ENCODE measurements at places on chromosomes 5 and 9.

DNA sequence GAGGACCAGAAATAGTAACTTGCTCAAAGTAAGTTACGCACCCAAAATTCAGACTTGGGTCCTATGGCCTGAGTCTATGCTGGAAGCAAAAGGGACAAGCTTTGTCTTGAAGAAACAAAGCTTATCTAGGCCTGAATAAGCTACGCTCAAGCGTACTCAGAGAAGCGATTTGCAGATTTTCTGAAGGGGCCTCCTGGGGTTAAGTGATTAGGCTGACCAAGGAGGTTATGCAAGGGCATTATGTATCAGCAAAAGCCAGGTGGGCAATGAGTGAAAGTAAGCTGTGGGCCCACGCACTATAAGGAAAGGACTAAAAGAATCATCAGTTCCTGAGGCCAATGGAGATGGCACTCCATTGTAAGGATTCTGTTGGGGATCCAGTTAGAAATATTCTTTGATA, 122.1 kb downstream of the SNX18 start:
- DNase-seq, result no peak

- DNase-seq, result no peak
Observed at GRCh38 chr5:81579262-81579924, 171.5 kb downstream of the SSBP2 start.

DNA sequence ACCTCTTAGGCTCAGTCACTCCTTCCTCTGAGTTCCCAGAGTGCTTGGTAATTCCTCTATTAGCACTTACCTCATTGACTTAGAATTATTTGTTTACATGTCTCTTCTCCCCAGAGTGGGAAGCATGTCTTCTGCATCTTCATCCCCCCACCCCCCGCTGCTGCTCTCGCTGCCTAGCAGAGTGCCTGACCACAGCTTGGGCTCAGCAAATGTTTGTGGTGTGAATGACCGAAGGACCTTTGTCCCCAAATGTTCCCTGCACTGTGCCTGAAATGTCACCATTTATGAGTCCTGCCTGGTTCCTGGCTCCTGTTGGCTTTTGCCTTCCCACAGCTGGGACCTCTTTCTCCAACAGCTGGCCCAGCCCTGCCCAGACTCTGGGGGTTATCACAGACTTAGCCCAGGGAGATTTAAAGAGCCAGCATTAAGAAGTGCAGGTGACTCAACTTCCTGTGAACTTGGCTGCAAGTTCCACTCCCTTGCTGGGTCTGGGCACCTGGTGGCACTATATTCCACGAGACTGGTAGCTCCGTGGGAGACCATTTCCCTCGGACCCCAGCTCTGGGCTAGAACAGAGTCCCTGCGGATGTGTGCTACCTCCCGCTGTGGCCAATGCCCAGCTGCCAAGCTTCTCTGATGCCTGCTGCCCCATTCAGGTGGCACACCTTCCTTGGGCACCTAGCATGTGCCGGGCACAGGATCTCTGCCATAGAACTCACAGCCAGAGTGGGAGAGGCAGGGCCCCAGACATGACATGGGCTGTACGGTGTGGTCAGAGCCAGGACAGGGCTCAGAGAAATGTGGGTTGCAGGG, 1.8 kb upstream of the HMCN2 start:
- DNase-seq, result no peak

- no peak for DNase-seq
Observed at GRCh38 chr9:7862170-7862569, 62.6 kb upstream of the DMAC1 start.

DNA sequence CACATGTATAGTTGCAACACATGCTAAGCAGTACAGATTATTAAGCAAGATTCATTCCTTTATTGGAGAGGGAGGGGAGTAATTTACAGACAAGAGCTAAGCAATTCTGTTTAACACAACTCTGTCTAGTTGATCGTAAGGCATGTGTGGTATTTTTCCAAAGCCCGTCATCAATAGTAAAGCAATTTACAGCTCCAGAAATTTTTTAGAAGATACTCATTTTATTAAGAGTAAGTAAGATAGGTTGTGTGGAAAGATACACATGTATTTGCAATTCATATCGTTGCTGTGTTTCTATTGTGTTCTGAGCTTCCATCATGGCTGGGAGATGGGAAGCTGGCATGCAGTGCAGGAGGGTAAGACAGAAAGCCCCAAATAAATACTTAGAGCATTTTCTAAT, 289.2 kb upstream of the TMEM161B start:
- no peak for DNase-seq

Data from activated T-cell treated with anti-CD3 and anti-CD28 coated beads for 1 hour (primary cell).